ENCODE measurements at places on chromosomes 1 and 21.

- no peak for DNase-seq
These were observed 31.2 kb downstream of the PIK3C2B start for GRCh38 chr1:204463125-204464060.

DNA sequence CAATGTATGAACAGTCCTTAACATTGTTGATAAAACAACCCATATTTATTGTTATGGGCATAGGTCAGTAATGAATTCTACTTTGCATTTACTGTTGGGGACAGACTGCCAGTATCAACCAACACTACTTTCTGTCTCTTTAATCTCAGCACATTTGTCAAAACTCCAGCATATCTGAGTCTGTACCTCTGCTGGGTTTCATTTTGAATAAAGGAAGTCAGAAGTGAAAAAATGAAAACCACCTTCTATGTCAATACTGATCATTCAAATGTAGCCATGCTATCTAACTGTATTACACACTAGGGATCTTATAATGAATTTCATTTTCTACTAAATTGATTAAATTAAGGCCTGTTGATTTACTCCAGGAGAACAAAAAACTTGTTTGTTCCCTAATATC is 24.2 kb upstream of the CXADR start:
- no peak for DNase-seq

GRCh38 chr1:175632667-175633066 is 110.7 kb downstream of the TNR start:
- DNase-seq = no peak

- no peak for DNase-seq
These were observed 9.9 kb upstream of the PROX1 start for GRCh38 chr1:213977909-213978308.

DNA sequence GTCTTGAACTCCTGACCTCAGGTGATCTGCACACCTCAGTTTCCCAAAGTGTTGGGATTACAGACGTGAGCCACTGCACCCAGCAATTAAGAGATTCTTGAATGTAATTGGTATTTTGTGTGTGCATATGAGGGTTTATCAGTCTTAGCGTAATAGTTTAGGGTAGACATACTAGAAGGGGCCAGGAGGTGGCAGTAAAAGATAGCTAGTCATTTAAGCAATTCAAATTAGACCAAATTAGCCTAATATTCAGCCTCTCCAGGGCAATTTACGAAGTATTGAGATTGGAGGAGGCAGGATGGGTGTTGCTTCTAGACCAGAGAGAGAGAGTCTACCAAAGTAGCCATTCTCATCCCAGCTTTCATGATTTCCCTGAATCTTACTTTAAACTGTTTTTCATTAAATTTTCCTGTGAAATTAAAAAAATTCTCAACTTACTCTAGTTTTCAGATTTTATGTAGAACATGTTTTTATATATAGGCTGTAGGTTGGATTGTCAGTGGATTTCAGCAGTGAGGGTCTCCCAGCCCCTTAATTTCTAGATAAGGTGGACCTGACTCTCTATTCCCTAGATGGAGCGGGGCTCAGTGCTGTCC is 119.7 kb downstream of the HHAT start:
- DNase-seq = no peak

GRCh38 chr1:41811051-41811795 is 107.5 kb downstream of the HIVEP3 start:
- DNase-seq = peak; percentile 51

DNA sequence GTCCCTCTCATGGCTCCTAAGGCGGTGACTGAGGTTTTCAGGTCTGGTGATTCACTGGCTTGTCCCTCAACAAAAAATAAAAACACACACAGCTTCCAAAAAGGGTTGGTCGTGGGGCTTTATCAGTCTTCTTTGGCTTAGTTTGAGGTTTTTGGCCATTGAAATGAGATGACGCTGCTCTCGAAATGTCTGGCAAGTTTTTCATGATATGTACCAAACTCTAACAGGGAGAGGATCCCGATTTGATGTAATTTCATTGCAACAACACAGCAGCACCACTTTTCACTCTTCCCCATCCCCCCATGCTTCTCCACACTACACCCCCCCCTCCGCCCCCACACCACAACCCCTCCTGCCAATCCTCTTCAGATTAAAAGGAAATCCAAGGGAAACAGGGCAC is 187.1 kb upstream of the NFIA start:
- DNase-seq = no peak

DNA sequence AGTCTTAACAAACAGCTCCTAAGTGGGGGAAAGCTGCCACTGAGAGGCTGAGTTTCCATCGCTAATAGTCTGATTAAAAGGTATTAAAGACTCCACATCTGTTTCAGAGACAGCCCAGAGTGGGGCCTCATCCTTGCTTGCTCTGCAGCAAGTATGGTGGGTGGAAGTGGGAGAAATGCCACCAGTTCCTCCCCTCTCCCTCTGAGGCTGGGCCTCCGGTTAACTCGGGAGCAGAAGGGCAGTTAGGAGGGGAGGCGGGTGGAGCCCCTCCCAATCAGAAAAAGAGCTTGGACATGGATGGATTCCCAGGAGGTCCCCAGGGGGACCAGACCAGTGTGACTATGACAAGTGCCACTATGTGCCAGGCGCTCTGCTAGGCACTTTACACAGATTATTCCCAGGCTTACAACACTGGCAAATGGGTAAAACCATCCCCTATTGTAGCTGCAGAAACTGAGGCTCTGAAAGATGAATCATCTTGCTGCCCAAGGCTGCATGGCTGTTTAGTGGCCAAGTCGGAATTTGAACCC is 11.4 kb upstream of the ASCL5 start:
- no peak for DNase-seq

- DNase-seq = no peak
These were observed 16.6 kb downstream of the ADARB1 start for GRCh38 chr21:45090966-45091365.

- DNase-seq = no peak
These were observed 748 bp downstream of the PPP1R15B start for GRCh38 chr1:204410688-204411450.

GRCh38 chr1:29504196-29504595 is 267.9 kb downstream of the PTPRU start:
- no peak for DNase-seq

DNA sequence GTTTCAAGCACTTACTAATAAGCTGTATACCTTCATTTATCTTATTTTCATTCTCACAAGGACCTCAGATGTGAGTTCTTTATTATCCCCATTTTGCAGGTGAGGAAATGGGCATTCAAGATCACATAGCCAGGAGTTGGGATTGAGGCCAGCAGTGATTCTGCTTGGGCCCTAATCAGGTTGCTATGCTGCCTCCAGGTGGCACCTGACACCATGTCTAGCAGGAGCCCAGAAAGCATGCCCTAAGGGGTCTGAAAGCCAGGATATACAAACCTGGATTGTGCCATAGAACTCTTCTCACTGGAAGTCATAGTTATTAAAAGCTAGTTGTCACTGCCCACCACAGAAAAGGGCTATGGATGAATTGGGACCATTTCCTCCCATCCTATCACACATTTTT is 61.1 kb downstream of the FYB2 start:
- no peak for DNase-seq

DNA sequence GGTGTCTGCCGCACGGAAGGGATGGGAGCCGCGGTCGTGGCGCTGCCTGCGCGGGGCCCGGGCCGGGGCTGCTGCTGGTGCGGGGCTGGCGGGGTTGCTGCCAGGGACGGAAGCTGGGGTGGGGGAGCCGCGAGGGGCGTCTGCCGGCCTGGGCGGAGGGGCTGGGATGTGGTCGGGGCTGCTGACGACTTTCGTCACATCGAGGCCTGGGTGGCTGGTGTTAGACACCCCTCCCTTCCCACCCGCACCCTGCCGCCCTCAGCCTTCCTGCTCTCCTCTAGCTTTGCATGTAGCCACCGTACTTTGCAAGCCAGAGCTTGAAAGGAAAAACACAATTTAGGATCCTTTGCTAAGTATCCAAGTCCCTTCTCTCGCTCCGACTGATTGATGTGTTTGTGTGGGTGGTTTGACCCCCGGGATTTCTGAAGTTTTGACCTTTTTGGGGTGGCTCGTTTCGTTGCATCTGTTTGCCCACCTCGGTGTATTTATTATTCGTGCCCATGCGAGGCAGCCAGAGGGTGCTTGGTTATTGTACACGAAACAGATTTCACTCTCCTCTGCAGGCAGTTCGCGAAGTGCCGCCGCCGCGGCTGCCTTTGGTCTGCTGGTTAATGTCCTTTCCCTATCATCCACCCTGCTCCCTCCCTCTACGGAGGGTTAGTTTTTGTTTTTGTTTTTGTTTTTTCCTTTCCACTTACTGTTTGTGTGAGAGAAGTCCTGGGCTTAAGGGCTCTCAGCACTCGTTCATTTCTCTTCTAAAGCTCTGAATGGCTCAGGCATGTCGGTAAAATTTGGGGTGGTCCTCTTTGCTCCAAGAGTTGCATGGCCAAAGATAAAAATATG is 868 bp downstream of the C1orf21 start:
- DNase-seq = peak; percentile 51

DNA sequence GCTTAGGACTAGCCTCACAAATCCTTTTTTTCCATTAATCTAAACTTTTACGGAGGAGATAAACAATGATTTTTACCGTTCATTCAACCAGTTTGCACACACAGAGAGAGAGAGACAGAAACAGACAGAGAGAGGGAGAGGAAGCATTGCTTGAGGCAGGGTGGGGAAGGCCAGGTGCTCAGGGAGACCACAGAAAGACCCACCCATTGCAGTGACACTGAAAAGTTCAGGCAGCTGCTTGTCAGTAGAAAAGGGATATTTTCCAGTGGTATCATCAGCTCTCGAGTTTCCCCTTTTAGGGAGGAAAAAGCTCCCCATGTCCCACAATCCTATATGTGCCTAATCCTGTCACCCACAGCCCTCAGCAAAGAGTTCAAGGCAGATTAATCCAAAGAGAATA is 27.2 kb downstream of the TCP10L start:
- no peak for DNase-seq

- DNase-seq = no peak
These were observed 1240.7 kb downstream of the BRINP3 start for GRCh38 chr1:189237008-189237407.
